ENCODE measurements at places on chromosomes 7 and 10.
A peak's percentile ranks its signal among the peaks of the same experiment; 100 is the strongest.

- DNase-seq: no peak
These were observed 5.2 kb downstream of the GIMAP5 start for GRCh38 chr7:150742286-150742968.

DNA sequence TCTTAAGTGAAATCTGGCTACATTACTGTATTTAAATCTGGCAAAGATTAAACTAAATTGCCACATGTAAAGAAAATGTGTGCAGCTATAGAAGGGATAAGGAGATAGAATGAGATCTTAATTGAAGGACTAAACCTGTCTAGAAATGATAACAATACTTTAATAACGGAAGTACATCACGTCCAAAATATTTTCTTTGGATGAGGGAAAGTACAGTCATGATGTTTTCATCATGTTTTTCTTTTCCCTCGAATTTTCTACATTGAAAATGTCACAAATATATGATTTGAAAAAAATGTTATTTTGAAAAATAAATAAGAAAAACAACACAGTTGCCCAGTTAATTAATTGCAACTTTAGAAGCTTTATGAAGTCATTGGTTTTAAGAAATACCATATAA lies 143.9 kb downstream of the ETV1 start:
- DNase-seq: no peak

GRCh38 chr7:11830582-11831155 lies 1.3 kb downstream of the THSD7A start:
- no peak for DNase-seq

GRCh38 chr10:110321869-110322620 lies 17.3 kb upstream of the SMNDC1 start:
- DNase-seq: no peak

DNA sequence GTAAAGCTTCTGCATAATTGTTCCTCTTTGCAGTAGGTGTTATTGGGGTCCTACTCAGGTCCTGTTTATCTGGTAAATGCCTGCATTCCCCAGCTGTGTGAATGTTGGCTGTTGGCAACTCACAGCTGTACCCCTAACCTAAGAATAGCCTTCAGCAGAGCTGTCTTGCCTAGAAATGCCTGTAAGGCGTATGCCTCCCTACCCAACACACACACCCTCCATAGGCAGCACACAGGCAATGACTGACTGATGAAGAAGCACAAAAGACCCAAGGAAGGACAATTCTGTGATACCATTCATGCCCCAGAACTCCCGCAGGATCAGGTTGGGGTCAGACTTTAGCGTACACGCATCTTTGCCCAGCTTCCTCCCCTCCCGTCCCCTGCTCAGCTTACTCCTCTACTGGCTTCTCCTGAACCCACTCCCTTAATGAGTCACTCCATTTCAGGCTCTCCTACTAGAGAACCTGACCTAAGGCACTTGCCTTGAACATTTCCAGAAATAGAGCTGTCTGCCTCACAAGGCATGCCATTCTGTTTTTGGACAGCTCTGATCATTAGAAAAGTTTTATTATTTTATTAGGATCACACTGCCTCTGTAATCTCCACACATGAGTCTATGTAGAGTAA lies 99.2 kb upstream of the PIK3CG start:
- no peak for DNase-seq

- DNase-seq: no peak
These were observed 29.5 kb upstream of the INHBA start for GRCh38 chr7:41732436-41732785.

DNA sequence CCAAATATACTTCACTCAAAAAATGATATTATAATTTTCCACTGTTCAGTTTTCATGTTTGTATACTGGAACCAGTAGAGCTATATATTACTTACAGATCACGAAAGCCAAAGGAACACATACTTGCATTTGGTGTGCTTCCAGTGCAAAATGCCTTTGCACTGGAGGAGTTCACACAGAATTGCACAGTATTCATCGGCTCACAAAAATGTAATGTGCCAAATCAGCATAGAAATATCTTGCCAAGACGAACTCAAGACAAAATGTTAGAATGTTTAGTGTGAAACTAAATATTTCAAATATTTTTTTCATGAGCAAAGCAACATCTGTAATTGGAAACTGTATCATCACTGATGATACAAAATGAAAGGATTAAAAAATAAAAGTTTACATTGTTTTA lies 646.2 kb upstream of the SEMA3D start:
- DNase-seq: no peak

DNA sequence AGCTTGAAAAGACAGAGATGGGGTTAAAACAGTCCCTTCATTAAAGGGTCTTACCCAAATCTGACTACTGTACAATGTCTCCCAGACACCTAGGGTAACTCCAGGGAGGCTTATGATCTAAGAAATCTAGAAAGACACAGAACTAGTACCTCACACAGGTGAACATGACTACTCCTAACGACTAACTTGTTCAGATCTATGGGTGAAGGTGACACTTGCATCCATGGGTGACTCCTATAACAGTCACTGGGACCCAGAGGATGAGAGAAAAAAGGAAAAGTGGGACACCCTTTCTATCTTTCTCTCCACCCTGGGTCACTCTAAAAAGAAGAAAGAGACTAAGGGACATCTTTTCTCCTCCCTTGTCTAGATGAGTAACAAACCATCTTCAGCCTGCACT lies 19.2 kb downstream of the AKR1C8 start:
- no peak for DNase-seq

DNA sequence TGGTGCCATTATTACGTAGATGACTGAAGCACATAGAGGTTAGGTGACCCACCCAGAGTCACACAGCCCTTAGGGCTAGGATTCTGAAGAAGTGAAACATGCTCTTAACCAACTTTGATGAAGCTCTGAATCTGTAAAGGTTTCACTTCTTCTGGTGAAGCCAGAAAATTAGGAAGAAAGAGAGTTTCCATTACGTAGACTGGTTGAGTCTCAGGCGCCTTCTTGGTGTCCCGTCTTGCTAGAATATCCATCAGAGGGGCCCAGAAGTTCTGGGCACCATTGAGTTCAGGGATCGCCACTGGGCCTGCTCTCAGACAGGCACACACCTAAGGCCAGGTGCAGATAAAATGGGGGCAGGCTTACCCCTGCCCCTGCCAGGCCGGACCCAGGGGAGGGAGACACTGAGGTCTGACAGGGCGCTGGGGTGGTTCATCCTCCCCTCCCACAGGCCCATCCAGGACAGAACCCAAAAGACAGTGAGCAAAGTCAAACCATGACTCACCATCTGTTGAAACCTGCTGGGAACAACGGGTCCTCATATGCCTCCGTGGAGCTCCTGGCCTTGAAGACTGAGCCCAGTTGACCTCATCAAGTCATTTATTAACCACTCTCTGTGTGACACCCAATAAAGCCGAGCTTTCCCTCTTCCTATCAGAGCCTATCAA lies 33.2 kb downstream of the DRGX start:
- no peak for DNase-seq

DNA sequence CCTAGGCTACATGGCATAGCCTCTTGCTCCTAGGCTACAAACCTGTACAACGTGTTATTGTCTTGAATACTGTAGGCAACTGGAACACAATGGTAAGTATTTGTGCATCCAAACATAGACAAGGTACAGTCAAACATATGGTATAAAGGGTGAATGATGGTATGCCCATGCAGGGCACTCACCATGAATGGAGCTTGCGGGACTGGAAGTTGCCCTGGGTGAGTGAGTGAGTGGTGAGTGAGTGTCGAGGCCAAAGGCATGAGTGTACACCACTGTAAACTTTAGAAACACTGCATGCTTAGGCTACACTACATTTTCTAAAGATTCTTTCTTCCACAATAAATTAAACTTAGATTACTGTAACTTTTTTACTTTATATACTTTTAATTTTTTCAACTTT lies 165.7 kb downstream of the PARD3 start:
- DNase-seq: no peak

- DNase-seq: no peak
These were observed 75.6 kb downstream of the PRKAG2 start for GRCh38 chr7:151801291-151801690.

- DNase-seq: no peak
These were observed 17.8 kb upstream of the ERCC6 start for GRCh38 chr10:49556723-49557122.

DNA sequence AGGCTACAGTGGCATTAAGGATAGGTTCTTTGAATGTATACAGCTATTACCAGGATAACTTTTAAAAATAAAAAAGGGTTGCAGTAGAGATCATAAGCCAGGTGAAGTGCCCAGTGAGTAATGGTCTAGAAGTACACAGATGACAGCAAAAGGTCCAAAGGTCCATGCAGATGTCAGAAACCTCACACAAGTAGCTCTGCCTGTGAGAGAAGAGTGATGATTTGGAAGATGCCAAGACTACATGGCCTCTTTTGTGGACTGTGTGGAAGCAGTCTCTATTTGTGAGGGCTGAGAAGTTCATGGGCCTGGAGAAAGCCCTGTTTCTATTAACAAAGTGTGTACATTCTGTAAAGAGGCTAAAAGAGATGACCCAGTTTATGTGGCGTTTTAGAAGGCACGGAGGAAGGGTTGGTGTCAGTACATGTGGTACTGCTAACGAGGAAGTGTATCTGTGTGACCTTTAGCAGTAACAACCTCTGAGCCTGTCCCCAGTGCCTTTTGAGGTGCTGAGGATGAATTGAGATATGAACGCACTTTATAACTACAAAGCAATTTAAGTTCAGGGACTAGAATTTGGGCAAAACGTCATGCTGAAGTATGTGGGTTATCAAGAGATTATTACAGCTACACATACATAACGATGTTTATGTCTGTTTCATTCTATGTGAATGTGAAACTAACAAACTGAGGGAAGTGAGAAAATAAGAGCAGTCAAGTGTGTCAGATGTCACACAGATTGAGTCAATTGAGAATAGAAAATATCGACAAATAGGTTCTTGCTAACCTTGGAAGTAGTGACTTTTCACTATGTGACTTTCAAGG lies 7.6 kb downstream of the CYCS start:
- DNase-seq: no peak

DNA sequence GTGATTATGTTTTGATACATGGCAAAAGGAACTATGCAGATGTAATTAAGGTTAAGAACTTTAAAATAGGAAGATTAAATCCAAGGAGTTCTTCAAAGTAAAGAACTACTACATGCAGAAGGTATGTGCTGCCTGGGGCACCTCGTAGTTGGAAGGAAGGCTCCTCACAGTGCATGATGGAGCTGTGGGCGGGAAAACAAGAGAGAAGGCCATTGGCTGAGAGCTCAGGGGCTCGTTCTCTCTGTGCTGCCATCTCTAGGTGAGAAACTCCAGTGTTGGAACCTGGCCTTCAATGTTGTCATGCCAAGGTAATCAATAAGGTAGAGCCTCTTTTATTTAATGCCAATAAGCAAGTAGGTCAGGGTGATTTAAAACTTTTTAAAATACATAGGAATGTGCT lies 391.4 kb upstream of the ETV1 start:
- no peak for DNase-seq

DNA sequence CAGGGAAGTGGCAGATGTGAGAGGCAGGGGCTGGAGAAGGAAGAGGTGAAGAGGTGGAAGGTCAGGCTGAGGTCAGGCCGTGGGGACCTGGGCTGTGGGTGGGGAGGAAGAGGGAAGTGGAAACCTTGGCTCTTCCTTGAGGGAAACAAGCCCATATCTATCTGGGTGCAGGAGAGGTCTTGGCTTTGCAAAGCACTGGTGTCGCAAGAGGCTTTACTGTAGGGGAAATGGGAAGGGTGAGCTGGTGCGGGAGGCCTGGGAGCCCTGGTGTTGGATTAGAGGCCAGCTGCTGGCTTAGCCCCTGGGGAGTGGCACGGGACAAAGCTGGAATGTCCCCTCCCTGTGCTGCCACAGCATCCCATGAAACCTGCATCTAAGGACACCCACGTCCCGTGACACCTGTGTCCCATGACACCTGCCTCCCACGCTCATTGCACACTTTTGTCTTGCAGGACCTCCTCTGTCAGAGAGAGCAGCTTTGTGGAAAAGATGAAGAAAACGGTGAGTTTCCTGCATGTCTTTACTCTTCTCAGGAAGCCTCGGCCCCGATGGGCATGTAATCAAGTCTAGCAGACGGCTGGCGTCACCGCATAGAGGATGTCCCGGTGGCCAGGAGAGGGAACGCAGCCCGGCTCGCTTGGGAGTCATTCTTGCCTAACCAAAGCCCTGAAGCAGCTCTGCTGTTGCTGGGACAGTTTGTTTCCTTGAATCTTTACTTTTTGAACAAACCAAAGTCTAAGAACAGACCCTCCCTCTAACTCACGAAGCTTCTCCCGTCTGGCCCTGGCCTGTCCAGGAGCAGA lies 22.2 kb downstream of the TMEM120A start:
- DNase-seq: peak; percentile 38

DNA sequence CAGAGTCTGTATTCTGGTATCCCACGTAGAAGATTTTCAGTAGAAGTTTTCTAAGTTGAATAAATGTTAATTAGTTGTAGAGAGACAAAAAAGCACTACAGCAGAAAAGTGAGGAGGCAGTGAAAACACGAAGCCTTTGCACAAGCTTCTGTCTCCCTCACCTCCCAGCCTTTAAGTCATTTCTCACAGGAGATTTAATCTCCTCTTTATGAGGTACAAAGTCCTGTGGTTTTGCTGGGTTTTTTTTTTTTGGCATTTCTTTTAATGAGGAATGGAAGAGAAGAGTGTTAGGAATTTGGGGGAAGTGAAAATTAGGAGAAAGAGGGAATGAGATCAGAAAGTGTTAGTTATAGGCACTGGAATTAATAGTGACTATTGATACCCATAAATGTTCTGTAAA lies 21.5 kb downstream of the SPAG6 start:
- DNase-seq: no peak

DNA sequence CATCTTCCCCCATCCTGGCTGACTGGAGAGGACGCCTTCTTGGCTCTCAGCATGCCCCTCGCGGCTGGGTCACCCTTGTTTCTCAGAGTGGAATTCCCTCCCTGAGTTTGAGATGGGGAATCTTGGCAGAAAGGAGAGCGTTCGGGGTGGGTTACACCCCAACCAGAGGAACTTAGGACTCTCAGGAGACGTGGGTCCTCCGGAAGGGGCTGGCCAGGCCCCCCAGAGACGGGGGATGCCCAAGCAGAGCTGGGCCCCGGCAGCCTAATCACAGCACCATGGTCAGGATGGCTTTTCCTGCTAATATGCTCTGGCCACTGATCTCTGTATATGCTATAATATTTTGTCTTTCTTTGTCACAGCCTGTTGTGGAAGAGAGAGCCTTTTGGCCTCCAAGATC lies 214.3 kb downstream of the WDR37 start:
- DNase-seq: no peak

DNA sequence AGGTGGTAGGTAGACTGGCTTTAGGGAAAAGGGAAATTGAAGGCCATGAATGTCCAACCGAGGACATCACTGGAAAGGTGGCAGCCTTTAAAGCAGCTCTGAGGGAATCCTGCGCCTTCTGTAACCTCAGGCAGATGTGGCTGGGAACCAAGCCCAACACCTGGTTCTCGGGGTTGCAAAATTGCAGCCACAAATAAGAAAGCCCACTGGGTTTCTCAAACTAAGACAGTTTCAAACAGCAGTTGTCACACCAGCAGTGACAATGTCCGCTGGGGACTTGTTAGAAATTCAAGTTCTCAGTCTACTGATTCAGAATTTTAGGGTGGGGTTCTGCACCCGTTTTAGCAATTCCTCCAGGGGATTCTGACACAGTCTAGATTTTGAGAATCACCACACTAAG lies 42.7 kb upstream of the STEAP1B start:
- no peak for DNase-seq

- DNase-seq: no peak
These were observed 66.0 kb downstream of the EBF3 start for GRCh38 chr10:129897871-129898626.

GRCh38 chr7:134458806-134459698 lies at the start of gene AKR1B1:
TSS of gene AKR1B1 (minus strand) at chr7:134459100. CDS start at chr7:134459062, 38 bp downstream.
- peak; percentile 26 for DNase-seq

- no peak for DNase-seq
These were observed 819.1 kb downstream of the GRID1 start for GRCh38 chr10:85547460-85548023.

All from AML-193 (cell line).